ENCODE measurements at places on chromosomes 6 and 20.

- DNase-seq: no peak
Measured at GRCh38 chr6:90536520-90536919, 50.4 kb downstream of the MAP3K7 start.

GRCh38 chr6:110756817-110757216 lies 58.5 kb downstream of the CDK19 start:
- no peak for DNase-seq

DNA sequence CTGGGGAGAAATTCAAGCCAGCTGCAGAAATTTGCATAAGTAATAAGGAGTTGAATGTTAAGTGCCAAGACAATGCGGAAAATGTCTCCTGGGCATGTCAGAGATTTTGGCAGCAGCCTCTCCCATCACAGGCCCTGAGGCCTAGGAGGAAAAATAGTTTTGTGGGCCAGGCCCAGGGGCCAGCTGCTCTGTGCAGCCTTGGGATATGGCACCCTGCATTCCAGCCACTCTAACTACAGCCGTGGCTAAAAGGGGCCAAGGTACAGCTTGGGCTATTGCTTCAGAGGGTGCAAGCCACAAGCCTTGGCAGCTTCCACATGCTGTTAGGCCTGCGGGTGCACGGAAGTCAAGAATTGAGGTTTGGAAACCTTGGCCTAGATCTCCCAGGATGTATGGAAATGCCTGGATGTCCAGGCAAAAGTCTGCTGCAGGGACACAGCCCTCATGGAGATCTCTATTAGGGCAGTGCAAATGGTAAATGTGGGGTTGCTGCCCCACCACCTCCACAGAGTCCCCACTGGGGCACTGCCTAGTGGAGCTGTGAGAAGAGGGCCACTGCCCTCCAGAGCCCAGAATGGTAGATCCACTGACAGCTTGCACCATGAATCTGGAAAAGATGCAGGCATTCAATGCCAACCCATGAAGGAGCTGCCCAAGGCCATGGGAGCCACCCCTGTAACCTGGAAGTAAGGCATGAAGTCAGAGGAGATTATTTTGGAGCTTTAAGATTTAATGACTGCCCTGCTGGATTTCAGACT lies 126.5 kb downstream of the DTNBP1 start:
- no peak for DNase-seq

DNA sequence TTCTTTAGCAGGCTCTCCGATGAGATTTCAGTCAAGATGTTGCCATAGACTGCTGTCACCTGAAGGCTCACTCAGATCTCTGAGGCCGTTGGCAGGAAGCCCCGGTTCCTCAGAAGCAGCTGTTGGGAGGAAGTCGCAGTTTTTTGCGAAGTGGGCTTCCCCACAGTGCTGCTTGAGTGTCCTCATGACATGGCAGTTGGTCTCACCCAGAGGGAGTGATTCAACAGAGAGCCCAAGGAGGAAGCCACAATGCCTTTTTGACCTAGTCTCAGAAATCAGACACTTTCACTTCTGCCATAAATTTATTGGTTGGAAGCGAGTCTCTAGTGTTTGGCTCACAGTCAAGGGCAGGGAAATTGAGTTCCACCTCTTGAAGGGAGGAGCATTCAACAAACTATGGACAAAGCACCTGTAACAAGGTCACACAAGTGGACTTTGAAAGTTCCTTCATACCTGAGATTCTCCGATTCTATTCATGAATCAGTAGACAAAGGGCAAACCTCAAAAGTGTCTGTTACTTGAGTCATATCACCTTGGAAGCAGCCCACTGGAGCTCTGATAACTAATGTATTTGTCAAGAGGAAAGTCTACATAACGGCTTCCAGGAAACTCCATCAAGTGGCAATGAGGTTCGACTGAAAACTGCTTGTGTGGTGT lies 208.3 kb downstream of the TASP1 start:
- peak; percentile 9 for DNase-seq

DNA sequence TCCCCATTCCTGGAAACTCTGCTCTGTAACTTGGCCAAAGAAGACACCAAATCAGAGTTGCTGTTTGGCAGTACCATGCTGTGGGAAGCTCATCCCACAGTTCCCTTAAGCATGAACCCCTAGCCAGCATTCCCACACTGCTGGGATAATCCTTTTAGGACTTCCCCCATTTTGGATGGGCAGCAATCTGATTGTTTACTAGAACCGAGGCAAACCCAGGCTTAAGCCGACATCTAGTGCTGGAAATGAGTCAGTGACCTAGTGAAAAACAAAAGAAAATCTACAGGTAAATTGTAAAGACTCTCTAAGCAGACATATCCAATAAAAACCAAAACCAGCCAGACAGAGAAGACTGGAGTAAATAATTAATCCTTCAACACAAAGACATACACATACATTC lies 5.2 kb downstream of the DNAH8 start:
- DNase-seq: no peak

Measured in GM06990 (cell line).